ENCODE measurements at places on chromosomes 4 and X.
A peak's percentile ranks its signal among the peaks of the same experiment; 100 is the strongest.

DNA sequence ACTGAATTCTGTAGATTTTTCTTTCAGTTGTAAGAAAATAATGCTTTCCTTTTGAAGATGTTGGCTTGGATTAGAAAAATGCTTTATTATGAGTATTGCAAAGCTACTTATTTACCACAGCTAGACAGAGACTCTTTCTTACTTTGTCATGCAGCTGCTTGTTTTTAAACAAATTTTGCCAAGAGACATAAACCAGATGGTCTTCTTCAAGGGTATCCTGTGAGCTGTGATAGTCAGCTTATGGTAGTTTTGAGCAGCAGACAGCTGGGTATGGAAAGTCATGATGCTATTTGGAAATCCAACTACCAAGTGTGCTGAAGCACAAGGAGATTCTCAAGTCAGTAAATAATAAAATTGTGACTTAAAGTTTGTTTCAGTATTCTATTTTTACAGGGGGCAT lies 941.5 kb downstream of the DMD start:
- no peak for DNase-seq

- no peak for DNase-seq
Measured at GRCh38 chr4:128378668-128379067, 91.1 kb upstream of the PGRMC2 start.

- DNase-seq: no peak
Measured at GRCh38 chr4:125389713-125390112, 75.0 kb downstream of the FAT4 start.

DNA sequence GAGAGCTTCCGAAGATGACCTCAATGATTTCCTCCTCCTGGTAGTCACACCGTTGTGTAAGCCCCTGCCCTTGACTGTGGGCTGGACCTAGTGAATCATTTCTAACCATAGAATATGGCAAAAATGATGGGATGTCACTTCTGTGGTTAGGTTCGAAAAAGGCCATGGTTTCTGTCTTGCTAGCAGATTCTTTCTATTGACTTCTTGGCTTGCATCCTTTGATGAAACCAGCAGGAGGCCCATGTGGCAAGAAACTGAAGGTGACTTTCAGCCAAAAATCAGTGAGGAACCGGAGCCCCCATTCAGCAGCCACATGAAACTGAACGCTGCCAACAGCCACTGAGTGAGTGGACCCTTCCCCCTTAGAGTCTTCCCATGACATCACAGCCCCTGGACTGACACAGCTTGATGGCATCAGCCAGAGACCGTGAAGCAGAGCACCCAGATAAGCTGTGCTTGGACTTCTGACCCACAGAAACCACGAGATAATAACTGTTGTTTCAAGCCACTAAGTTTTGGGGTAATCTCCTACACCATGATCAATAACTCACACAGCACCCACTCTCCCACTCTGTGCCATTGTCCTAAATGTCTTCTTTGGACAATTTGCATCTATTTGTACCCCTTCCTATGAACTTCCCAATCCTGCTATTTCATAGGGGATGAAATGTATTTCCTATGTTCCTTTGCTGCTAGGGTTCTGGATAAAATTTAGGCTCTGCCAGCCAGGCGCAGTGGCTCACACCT lies 148.0 kb upstream of the STX18 start:
- DNase-seq: peak; percentile 71

GRCh38 chrX:135389717-135390116 lies 32.0 kb upstream of the SMIM10L2A start:
- no peak for DNase-seq

GRCh38 chr4:158170691-158171561 lies 1.9 kb downstream of the GASK1B start:
- DNase-seq: peak; percentile 29

DNA sequence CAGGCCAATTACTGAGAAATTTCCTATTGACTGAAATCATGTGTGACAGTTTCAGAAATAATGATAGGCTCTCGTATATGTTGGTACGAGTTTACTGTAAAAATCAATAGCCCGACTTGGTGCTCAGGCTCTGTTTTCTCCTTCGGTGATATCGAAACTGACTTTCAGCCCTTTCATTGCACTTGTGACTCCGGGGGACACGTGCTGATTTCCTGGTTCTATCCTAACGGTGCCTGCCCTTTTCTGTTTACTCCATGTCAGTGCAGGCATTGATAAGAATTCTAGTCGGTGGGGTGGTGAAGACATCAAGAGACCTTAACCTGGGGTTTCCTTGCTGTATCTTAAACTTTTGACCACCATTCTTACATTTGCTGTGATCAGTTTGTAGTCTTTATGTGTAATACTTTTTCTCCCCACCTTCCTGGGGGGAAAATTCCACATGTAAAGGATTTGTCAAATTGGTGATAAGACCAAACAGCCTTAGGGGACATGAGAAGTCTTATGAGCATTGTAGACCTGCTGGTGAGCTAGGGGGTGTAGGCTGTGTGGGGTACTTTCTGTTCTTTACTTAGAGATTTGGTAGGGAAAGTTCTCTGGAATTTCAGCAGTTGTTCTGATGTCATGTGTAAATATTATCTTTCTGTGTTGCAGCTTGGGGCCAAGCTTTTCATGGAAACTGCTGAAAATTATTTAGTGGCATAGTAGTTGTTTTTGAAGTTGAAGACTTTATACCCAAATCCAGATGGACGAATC lies 52.7 kb downstream of the TMEM131L start:
- no peak for DNase-seq

DNA sequence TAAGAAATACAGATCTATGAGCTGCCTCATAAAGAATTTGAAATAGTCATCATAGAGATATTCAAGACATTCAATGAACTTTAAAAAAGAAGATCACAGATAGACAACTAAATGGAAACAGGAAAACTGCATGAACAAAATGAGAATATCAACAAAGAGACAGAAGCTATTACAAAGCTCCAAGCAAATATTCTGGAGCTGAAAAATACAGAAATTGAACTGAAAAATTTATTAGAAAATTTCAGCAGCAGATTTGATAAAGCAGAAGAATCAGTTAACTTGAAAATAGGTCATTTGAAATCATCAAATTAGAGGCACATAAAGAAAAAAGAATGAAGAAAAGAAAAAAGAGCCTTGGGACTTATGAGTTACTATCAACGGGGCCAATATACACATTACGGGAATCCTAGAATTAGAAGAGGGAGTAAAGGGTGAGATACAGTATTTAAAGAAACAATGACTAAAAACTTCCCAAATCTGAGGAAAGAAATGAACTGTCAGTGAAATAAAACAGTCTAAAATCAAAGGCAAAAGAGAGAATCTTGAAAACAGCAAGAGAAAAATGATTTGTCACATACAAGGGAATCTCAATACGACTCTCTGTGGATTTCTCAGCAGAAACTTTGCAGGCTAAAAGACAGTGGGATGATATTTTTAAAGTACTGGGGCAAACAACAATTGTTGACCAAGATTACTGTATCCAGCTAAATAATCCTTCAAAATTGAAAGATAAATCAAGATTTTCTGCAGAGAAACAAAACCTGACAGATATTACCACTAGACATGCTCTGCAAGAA lies 641.6 kb downstream of the ANKRD50 start:
- no peak for DNase-seq

DNA sequence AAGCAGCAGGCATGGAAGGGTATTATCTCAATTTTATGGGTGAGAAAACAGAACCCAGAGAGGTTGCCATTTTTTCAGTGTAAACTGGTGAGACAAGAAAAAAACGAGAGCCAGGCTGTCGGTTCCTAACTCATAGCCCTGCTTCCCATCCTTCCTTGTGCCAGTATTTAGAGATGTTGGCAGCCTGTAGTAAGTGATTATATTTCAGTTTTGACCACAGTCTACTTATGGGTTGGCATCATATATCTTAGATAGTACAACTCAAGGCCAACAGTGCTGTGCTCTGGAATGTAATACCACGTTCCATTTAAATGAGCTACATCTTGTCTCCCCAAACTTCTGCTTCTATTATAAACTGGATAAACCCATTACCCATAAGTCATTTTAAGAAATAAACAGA lies 40.8 kb downstream of the XK start:
- DNase-seq: no peak

DNA sequence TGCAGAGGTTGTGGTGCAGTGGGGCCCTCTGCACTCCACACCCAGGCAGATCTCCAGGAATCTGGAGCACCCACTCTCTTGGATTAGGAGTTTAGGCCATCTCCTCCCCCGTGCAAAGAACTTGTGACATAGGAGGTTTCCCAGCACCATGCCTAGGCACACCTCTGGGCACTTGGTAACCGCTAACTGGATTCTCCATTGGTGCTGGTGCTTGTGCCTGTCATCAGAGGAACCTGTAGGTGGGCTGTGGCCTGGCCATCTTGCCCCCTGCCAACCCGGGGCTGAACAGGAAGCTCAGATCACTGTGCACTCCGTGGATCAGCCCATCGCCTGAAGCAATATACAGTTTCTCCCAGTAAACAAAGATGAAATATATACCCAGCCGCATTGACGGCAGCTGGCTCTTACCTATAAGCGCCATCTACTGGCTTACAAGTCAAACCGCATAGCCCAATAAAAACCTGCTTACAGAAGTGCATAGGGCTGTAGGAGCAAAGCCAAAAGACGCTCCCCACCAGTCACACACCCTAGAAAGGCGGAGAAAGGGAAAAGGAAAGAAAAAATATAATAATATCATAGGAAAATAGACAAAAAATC lies 19.1 kb upstream of the TEX13B start:
- no peak for DNase-seq

GRCh38 chr4:174120446-174121295 lies 162.8 kb downstream of the FBXO8 start:
- peak; percentile 34 for DNase-seq

GRCh38 chr4:184811526-184812198 lies 14.1 kb downstream of the ACSL1 start:
- DNase-seq: no peak

Measured in GM10248 (cell line).